Right forelimb (tissue), 1 donor: ENCODE measurements at places on chromosomes 7 and 10.

DNA sequence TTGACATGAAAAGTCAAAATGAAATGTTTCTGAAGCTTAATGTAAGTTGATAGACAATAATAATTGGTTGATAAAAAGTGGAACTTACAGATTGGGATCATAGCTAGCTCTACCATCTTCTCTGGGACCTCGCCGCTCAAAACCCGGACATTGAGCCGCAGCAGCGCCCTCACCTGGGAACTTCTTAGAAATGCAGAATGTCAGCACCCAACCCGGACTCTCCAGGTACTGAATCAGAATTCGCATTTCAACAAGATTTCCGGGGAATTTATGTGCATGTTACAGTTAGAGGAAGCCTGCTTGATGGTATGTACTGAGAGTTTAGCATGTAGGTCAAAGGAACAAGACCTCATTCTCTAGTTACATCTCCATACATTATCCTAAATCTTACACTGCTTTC lies 36.7 kb upstream of the ABLIM1 start:
- no peak for DNase-seq

GRCh38 chr7:42834676-42835075 lies 77.2 kb downstream of the C7orf25 start:
- DNase-seq, result no peak

- no peak for DNase-seq
These were observed 1.3 kb upstream of the DAGLB start for GRCh38 chr7:6448943-6449543.

- DNase-seq, result no peak
These were observed 174.2 kb upstream of the CTBP2 start for GRCh38 chr10:125334545-125334944.

- no peak for DNase-seq
These were observed 223.1 kb downstream of the CUX1 start for GRCh38 chr7:102040569-102040968.

- DNase-seq, result no peak
These were observed 16.9 kb upstream of the ZNF777 start for GRCh38 chr7:149477494-149478443.

DNA sequence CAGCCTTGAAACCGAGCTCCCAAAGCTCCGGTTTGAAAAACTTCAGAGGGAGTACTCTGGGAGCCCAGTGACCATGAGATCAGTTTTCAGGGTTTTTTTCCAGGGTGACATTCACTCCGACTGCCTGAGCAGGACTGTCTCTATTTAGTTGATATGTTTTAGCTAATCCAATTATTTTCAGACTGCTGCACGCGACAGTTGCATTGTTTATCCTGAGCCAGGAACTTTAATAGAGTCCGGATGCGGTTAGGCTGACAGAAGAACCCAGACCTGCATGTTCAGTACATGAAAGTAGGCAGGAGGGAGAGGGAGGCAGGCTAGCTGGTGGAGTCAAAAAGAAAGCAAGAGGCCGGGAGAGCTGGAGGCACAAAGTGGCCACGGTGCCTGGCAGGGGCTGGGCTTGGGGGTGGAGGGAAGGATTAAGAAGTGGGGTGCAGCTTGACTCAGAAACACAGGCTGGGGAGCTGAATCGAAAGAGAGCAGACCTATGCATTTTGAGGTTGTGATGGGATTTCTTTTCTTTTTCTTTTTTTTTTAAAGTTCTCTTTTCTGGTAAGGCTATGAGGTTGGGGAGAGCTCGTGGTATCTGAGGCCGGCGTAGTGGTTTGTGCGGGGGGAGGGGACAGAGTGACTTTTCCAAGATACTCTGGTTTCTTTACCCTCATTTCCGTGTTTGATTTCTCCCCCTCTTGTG lies 5.7 kb downstream of the GATA3 start:
- DNase-seq, result no peak

DNA sequence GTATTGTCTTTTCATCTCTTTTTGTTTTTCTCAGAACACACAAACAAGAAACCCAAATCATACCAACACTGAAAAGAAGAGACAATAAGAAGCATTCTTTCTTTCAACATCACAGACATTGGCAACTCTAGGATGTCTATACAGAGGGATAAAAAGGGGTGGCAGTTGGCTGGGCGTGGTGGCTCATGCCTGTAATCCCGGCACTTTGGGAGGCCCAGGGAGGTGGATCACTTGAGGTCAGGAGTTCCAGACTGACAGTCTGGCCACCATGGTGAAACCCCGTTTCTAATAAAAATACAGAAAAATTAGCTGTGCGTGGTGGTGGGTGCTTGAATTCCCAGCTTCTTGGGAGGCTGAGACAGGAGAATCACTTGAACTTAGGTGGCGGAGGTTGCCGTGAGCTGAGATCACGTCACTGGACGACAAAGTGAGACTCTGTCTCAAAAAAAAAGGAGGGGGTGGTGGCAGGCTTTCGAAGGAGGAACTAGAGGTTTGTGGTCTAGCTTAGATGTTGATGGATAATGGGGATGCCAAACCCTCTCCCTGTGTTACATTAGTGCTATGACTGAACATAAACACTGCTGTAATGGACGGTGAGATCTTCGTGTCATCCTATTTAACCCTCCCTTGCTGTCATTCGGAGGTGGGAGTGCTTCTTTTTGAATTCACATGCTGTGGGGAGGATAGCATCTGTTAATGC lies 9.4 kb downstream of the CNNM2 start:
- DNase-seq, result no peak

GRCh38 chr7:51970961-51971665 lies 654.5 kb upstream of the COBL start:
- no peak for DNase-seq

DNA sequence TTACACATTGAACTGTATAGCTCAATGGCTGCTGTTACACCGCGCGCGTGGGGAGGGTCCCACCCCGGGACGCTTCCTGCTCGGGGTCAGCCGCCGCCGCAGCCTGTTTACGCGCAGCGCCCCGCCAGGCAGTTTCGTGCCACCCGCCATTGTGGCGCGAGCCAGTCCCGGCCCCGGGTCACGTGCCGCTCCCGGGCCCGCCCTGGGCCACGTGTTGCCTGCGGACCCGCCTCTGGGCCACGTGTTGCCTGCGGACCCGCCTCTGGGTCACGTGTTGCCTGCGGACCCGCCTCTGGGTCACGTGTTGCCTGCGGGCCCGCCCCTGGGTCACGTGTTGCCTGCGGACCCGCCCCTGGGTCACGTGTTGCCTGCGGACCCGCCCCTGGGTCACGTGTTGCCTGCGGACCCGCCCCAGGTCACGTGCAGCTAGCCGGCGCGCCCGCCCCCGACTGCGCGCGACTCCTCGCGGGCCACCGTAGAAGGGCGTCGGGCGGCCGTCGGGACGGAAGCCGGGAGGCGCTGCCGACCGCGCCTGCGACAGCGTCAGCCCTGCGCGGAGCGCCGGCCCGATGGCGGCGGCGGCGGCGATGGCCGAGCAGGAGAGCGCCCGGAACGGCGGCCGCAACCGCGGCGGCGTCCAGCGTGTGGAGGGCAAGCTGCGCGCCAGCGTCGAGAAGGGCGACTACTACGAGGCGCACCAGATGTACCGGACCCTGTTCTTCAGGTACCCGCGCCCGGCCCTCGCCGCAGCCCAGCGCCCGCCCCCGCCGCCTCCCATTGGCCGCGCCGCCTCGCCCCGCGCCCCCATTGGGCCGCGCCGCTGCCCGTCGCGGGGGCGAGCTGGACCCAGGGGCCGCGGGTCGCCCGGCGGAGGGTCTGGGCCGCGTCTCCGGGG lies at the start of gene GET4:
GET4 (plus strand) TSS at position 478 of the 895 bp plus-strand sequence; CDS start at position 570, 92 bp downstream.
- DNase-seq, result peak; percentile 95

DNA sequence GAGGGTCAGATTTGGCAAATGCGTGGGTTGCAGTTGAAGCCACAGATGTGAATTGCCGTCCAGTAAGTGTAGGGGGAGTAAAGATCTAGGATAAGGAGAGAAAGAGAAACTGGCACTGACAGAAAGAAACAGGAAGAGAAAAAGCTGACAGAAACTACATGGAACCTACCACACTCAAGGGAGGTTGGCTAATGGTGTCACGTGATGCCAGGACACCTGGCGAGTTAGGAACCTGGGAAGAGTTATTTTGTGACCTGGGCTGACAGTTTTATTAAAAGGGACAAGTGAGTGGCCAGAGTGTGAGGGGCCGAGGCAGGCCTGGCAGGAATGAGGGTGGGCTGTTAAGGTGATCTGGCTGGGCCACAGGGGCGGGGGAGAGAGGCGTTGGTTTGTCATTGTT lies 188.7 kb downstream of the ADARB2 start:
- no peak for DNase-seq

GRCh38 chr10:98365406-98366061 lies 49.4 kb downstream of the PYROXD2 start:
- DNase-seq, result no peak

DNA sequence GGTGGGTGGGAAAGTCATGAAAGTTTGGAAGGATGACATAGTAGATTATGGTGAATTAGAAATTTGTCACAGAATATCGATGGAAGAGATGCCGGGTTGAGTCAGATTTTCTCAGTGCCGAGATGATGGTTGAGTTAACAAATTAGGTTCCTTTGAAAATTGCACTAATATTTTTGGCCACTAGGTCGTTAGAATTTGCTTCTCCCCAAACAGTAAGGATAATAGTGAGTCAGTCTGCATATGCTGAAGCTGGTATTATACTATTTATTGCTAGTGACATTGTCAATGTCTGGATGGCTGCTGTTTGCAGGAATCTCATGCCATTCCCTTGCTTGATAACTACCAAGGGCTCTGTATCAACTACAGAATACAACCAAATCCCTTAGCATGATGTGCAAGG lies 37.7 kb upstream of the MINDY3 start:
- DNase-seq, result no peak

- DNase-seq, result no peak
These were observed 119.4 kb downstream of the GNAT3 start for GRCh38 chr7:80392229-80393169.

DNA sequence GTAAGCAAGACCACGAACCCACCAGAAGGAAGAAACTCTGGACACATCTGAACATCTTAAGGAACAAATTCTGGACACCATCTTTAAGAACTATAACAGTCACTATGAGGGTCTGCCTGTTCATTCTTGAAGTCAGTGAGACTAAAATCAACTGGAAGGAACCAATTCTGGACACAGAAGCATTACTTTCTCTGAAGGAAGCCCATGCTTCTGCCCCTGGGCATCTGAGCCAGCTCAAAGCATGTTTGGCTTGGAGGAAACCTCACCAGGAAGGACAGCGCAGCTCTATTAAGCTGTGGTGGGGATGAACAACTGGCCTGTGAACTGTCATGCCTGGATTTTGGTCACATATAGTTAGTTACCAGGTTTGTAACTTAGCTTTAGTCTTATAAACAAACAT lies 132.4 kb upstream of the GDF10 start:
- DNase-seq, result no peak

GRCh38 chr10:26463986-26464385 lies 25.8 kb downstream of the APBB1IP start:
- DNase-seq, result no peak

GRCh38 chr10:121594076-121594475 lies 4.2 kb downstream of the FGFR2 start:
- DNase-seq, result no peak

- DNase-seq, result no peak
These were observed 103.4 kb upstream of the MDFIC start for GRCh38 chr7:114818501-114818900.

DNA sequence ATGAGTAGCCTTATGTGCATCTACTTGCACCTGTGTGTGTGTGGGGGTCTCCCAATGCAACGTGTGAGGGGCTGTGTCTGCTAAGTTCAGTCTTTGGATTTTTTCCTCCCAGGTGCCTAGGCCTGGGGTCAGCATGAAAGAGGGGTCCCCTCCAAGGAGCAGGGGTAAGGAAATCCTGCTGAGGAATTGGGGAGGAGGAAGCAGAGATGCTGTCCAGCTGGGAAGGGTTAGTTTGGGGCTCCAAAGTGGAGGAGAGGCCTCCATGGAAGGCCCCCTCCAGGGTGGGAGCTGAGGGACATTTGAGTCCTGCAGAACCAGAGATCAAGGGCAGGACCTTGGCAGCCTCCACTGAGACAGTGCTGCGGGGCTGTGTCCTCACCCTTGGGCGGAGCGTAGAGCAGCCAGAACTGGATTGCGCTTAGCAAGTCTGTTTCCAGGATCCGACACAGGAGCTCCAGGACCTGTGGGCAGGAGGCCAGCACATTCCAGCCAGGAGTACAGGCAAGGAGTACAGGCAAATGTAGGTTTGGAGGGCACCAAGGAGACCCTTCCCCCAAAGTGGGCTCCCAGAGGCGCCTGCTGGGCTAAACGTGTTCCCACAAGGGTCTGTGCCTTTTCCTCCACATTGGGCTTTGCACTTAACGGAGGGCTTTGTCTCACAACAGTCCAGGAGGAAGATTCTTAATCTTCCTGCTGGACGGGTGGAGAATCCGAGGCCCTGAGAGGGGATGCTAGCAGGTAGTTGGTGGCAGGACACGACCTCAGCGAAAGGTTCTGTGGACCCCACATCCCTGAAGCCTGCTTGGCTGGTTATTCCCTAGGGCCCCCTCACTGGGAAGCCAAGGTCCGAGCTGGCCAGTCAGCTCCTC lies 10.1 kb downstream of the TBATA start:
- no peak for DNase-seq

DNA sequence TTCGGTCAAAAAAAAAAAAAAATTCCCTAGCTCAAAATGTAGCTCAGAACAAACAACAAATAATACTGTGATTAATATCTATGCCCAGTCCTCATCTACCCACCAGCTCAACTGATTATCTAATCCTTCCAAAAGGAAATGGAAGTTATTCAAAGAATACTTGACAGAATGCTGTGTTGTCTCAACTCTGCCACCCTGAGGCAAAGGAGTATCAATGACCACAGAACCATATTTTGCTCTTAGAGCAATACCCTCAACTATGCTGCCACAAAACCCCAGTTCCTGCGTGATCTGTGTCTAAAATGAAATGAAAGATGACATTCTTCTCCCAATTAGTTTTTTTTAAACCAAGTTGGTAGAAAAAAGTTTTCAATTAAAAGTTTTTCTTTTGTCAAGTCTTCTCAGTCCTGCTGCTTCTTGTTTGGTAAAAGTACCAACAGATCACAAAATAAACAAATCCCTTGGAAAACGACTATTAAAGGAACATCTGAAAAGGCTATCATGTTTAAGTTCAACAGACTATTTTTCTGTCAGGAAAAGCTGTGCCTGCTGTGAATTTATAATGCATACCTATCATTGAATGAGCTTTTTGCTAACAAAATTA lies 21.6 kb downstream of the RBM28 start:
- DNase-seq, result no peak

GRCh38 chr10:28585076-28585475 lies 52.2 kb downstream of the WAC start:
- DNase-seq, result no peak

- no peak for DNase-seq
These were observed 96.1 kb downstream of the ATE1 start for GRCh38 chr10:121831777-121832176.

GRCh38 chr10:61684894-61685507 lies 22.3 kb downstream of the CABCOCO1 start:
- no peak for DNase-seq

DNA sequence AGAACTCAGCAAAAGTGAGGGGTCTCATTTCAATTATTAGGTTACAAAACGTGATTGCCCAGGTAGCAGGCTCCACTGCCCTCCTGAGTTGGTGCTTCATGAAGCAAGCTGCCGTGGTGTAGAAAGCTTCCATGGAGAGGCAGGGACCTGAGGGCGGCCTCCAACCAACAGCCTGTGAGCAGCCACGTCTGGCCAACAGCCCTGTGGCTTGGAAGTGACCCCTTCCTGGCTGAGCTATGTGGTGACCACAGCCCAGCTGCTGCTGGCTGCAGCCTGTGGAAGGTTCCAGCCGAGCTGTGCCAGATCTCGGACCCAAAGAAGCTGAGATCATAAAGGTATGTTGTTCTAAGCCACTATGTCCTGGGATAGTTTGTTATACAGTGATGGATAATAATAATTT lies 122.5 kb upstream of the KLF6 start:
- DNase-seq, result no peak

GRCh38 chr7:1242256-1242605 lies 9.6 kb downstream of the UNCX start:
- DNase-seq, result no peak
